ENCODE measurements at places on chromosomes 4 and X. TPM values are rescaled to one million over a fixed set of nuclear protein-coding genes. Genes with fewer than 3 reads are reported as not detected.

DNA sequence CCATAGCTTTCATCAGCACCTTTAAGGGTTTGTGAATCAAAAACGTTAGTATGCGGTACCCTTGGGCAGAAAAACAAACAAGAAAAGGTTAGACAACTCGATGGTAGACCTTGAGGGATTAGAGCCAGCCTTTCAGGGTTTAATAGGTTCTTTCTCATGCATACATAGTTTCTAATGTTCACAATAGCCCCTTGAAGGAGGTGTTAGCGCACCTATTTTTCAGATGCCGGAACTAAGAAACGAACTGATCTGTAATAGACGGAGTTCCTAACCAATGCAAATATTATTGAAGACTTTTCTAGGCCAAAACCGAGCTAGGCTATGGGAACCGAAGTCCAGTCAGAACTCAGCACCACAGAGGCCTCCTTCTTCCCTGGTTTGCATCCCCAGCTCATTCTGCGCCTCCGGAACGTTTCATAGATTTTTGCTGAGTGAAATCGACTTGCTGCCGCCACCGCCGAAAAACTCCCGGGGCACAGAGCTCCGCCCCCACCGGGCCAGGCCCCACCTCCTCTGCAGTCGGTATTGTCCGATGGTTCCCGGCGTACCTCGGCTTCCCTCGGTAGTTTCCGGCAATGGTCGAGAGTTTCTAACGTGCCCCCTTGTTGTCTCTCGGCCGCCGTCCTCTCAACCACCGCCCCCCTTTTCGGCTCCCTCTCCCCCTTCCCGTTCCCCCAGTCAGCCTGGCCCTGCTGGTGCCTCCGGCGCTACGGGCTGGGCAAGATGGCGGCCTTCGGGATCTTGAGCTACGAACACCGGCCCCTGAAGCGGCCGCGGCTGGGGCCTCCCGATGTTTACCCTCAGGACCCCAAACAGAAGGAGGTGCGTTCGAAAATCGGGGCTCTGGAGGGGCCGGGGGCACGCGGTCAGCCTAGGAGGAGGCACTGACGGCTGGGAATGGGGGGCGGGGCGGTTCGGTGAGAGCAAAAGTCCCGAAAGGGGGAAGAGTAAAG is at the start of gene MED12:
Gene MED12 (plus strand): TSS at position 565 of the 953 bp plus-strand sequence. CDS start 159 bp downstream, at position 724.
- H3K27me3 ChIP-seq = no peaks in the 10 kb centered on the region
- H3K4me1 ChIP-seq = peaks cover 14% of the 10 kb centered on the region
- H3K36me3 ChIP-seq = no peaks in the 10 kb centered on the region
- H3K4me3 ChIP-seq = peak within 1 kb of the TSS; percentile 27

- H3K36me3 ChIP-seq = no peaks in the 10 kb centered on the region
- H3K27me3 ChIP-seq = no peaks in the 10 kb centered on the region
- no peak overlapping the region for H3K4me3 ChIP-seq
- no peak for DNase-seq
- H3K4me1 ChIP-seq = no peaks in the 10 kb centered on the region
These were observed 53.0 kb downstream of the COQ2 start for GRCh38 chr4:83231620-83232076.

Gene ARHGEF6
- total RNA-seq = 5.7 TPM

- no peak for DNase-seq
- no peak overlapping the region for H3K4me3 ChIP-seq
- peaks cover 8% of the 10 kb centered on the region for H3K4me1 ChIP-seq
- no peak overlapping the region for H3K27ac ChIP-seq
These were observed 634 bp downstream of the CWH43 start for GRCh38 chr4:48986654-48987164.

Gene TLR1
- total RNA-seq = 20.8 TPM

DNA sequence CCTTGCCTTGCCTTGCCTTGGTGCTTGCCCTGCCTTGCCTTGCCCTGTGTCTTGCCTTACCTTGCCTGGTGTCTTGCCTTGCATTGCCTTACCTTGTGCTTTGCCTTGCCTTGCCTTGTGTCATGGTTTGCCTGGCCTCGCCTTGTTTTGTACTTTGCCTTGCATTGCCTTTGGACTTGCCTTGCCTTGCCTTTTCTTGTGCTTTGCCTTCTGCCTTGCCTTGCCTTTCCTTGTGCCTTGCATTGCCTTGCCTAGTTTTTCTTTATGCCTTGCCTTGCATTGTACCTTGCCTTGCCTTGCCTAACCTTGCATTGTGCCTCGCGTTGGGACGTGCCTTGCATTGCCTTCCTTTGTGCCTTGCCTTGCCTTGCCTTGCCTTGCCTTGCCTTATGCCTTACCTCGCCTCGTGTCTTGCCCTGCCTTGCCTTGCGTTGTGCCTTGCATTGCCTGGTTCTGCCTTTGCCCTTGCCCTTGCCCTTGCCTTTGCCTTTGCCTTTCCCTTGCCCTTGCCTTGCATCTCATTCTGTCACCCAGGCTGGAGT is 82.8 kb downstream of the TAB3 start:
- no peaks in the 10 kb centered on the region for H3K4me1 ChIP-seq
- H3K36me3 ChIP-seq = no peaks in the 10 kb centered on the region
- no peak for DNase-seq
- H3K27ac ChIP-seq = no peak overlapping the region

Gene INTS12
- total RNA-seq = 9.3 TPM

Gene ERCC6L
- not detected for total RNA-seq

DNA sequence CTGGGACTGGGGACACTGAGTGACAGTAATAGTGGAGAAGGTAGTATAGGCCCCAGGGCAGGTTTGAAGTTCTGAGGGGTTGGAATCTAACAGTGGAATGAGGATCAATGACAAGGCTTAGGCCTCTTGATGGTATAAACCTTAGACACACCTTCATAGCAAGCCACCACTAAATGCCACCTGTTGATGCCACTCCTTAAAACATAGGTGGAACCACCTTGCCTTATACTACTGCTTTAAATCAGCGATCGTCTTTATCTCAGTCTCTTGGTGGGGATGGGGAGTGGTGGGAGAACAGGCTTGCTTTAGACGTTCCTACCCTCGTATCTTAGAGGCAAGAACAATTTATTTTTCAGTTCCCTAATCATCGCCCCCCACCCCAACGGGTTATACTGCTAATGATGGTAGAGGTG is 1.2 kb downstream of the RAB33B start:
- peak overlapping the region; percentile 49 for H3K27ac ChIP-seq
- H3K4me1 ChIP-seq = peaks cover 55% of the 10 kb centered on the region
- no peaks in the 10 kb centered on the region for H3K27me3 ChIP-seq
- no peaks in the 10 kb centered on the region for H3K36me3 ChIP-seq

Gene MAGEE1
- total RNA-seq = 5.9 TPM

DNA sequence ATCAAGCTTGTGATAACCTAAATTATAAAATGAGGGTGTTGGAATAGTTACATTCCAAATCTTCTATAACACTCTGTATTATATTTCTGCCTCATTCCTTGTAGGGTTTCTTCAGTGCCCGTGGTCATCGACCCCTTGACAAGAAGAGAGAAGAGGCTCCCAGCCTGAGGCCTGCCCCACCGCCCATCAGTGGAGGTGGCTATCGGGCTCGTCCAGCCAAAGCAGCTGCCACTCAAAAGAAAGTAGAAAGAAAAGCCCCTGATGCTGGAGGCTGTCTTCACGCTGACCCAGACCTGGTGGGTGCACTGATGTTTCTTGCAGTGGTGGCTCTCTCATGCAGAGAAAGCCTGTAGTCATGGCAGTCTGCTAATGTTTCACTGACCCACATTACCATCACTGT is 2.9 kb downstream of the FGB start:
- H3K4me3 ChIP-seq = no peak overlapping the region
- no peak for DNase-seq
- H3K27me3 ChIP-seq = no peaks in the 10 kb centered on the region
- H3K27ac ChIP-seq = no peak overlapping the region
- H3K36me3 ChIP-seq = no peaks in the 10 kb centered on the region
- H3K4me1 ChIP-seq = no peaks in the 10 kb centered on the region

DNA sequence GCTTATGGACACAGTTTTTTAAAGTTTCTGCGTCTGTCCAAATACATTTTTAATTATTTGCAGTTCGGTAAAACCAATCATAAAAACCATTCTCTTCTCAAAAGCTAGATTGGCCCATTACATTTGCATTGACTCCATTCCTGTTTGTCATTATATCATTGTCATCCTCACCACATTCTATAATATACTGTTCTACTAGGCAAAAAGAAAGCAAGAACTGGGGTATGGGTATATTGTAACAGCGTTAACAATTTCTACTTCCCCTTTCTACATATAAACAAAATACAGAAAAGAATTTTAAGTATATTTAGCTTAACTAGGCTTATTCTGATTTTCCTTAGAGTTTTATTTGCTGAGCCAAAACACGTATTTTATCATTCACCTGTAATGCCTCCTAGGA is 91.8 kb downstream of the RAP1GDS1 start:
- no peaks in the 10 kb centered on the region for H3K4me1 ChIP-seq
- H3K27ac ChIP-seq = no peak overlapping the region
- no peak overlapping the region for H3K4me3 ChIP-seq
- no peaks in the 10 kb centered on the region for H3K27me3 ChIP-seq

DNA sequence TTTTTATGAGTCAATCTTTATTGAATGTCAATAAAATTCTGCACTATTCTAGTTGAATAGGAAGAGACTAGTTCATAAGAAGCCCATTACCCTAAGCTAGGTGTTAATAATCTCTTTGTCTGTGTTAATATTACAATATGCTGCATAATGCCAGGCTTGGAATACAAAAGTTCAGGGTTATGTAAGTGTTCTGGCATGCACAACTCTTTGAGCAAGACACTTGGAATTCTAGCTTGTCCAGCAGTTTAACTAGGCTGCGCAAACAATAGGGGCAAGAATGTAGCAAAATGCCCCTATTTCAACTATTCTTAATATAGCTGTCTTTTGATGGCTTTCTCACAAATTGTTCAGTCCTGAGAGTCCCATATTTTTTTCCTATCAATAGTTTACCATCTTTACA is 31.3 kb upstream of the ETNPPL start:
- H3K27me3 ChIP-seq = no peaks in the 10 kb centered on the region
- H3K36me3 ChIP-seq = no peaks in the 10 kb centered on the region
- no peak overlapping the region for H3K4me3 ChIP-seq
- no peak overlapping the region for H3K27ac ChIP-seq

- H3K27ac ChIP-seq = no peak overlapping the region
- no peaks in the 10 kb centered on the region for H3K27me3 ChIP-seq
- DNase-seq = peak; percentile 14
- peaks cover 37% of the 10 kb centered on the region for H3K4me1 ChIP-seq
- H3K36me3 ChIP-seq = no peaks in the 10 kb centered on the region
These were observed 58.6 kb upstream of the ALB start for GRCh38 chr4:73345399-73345975.

- DNase-seq = no peak
- no peak overlapping the region for H3K27ac ChIP-seq
- H3K27me3 ChIP-seq = no peaks in the 10 kb centered on the region
- no peaks in the 10 kb centered on the region for H3K36me3 ChIP-seq
These were observed 210.9 kb downstream of the FRMPD4 start for GRCh38 chrX:12349201-12349600.

- no peaks in the 10 kb centered on the region for H3K36me3 ChIP-seq
- no peak for DNase-seq
- H3K27ac ChIP-seq = no peak overlapping the region
- H3K27me3 ChIP-seq = no peaks in the 10 kb centered on the region
- H3K4me3 ChIP-seq = no peak overlapping the region
These were observed 11.7 kb downstream of the CTAG1B start for GRCh38 chrX:154607370-154607769.

GRCh38 chr4:52948057-52948423 is 85.9 kb downstream of the RASL11B start:
- H3K4me1 ChIP-seq = peaks cover 5% of the 10 kb centered on the region
- no peak overlapping the region for H3K4me3 ChIP-seq
- no peak overlapping the region for H3K27ac ChIP-seq
- H3K36me3 ChIP-seq = no peaks in the 10 kb centered on the region

Gene FANCB
- total RNA-seq = not detected

DNA sequence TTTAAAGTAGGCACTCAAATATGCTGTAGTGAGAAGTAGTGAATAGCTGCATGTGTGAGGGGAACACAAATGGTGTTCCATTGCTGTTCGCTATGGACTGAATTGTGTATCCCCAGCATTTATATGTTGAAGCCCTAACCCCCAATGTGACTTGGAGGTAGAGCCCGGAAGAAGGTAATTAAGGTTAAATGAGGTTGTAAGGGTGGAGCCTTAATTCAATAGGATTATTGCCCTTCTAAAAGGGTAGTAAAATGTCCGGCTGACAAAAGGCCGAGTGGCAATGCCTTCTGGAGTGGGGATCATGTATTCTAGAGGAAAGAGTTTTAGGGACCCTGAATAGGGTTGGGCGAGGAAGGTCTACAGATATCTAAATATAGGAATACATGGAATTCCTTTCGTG is 168.9 kb upstream of the NUDT10 start:
- no peak overlapping the region for H3K4me3 ChIP-seq
- no peak for DNase-seq
- no peaks in the 10 kb centered on the region for H3K27me3 ChIP-seq
- H3K27ac ChIP-seq = no peak overlapping the region
- H3K4me1 ChIP-seq = no peaks in the 10 kb centered on the region
- H3K36me3 ChIP-seq = no peaks in the 10 kb centered on the region

- no peaks in the 10 kb centered on the region for H3K27me3 ChIP-seq
These were observed 35.2 kb upstream of the CCNG2 start for GRCh38 chr4:77121736-77122240.

GRCh38 chrX:3806630-3807029 is 93.2 kb upstream of the PRKX start:
- no peaks in the 10 kb centered on the region for H3K27me3 ChIP-seq
- no peaks in the 10 kb centered on the region for H3K4me1 ChIP-seq
- no peak for DNase-seq
- no peak overlapping the region for H3K27ac ChIP-seq
- H3K36me3 ChIP-seq = no peaks in the 10 kb centered on the region
